ENCODE measurements at places on chromosomes 2 and 18.

DNA sequence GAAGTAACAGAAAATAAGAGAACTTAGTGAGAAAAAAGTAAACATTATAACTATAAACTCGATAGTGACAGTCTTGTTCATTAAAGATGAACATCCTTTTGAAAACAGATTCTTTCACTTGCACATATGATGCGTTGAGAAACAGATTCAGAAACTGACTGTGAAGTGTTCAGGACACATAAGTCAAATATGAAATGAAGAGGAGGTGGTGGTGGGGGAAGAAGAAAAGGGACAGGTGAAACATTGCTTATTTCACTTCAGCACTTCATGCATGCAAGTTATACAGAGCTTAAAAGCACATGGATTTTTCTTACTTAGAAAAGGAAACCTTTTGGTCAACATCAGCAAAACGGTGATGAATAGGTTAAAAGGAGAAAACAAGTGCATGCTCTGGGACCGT is 42.5 kb downstream of the STAT4 start:
- DNase-seq: no peak

DNA sequence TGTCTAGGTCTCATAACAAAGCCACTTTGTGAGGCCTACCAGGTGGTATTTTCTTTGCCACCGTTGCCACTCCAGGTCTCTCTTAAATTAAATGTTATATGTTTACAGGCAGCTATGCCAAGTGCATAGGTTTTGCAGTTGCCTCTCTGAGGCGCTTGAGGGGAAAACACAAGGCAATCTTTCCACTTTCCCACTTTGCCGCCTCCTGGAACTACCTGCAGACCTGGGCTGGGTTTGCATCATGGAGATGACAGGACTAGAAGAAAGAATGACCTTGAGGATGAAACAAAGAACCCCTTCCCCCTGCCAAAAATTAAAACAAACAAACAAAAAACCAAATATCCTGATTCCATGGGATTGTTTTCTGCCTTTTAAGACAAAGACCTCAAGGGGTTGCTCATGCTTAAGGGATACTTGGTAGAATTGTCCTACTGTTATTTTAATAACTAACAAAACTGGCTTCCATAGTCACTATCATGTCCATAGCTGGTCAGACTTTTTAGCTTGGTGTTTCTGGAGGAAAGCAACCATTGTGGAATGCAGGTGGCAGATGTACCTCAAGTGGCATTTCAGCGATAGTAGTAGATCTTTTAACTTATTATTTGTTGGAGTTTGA is 159.9 kb downstream of the PRPF40A start:
- no peak for DNase-seq

DNA sequence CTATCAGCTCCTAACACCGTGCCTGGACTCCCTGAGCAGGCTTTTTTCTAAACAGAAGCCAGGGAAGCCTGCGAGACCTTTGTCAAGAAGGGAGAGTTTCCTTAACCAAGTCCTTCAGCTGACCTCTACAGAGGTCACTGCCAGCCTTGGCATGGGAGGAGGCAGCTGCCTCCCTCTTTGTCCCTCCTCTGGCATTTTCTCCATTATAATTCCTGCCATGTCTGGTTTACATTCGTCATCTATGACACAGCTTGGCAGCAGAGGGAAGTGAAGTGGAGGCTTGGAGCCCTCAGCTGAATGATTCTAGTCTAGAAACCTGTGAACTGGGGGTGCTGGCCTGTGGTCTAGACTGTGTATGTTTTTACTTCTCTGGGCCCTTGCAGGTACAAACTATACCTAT is 22.5 kb downstream of the LIPG start:
- no peak for DNase-seq

- no peak for DNase-seq
Measured at GRCh38 chr2:122639711-122640110, 884.3 kb downstream of the TSN start.
